ENCODE measurements at places on chromosomes 4 and X.

DNA sequence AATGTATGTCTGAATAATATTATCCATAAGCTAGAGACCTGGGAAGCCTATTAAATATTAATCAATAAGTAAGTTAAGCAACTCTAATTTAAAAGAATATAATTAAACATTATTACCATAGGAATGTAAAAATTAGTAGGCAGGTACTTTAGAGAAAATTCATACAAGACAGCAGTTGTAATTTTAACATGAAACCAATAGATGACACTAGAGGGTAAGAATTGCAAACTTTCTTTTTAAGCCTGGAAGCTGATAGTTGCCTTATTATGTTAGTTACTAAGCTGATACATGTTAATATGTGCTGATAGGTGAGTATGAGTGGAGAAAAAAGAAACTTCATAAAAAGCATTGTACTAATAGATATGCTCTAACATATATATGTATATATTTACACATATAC lies 1157.4 kb downstream of the FAM133A start:
- DNase-seq, result peak; percentile 5

DNA sequence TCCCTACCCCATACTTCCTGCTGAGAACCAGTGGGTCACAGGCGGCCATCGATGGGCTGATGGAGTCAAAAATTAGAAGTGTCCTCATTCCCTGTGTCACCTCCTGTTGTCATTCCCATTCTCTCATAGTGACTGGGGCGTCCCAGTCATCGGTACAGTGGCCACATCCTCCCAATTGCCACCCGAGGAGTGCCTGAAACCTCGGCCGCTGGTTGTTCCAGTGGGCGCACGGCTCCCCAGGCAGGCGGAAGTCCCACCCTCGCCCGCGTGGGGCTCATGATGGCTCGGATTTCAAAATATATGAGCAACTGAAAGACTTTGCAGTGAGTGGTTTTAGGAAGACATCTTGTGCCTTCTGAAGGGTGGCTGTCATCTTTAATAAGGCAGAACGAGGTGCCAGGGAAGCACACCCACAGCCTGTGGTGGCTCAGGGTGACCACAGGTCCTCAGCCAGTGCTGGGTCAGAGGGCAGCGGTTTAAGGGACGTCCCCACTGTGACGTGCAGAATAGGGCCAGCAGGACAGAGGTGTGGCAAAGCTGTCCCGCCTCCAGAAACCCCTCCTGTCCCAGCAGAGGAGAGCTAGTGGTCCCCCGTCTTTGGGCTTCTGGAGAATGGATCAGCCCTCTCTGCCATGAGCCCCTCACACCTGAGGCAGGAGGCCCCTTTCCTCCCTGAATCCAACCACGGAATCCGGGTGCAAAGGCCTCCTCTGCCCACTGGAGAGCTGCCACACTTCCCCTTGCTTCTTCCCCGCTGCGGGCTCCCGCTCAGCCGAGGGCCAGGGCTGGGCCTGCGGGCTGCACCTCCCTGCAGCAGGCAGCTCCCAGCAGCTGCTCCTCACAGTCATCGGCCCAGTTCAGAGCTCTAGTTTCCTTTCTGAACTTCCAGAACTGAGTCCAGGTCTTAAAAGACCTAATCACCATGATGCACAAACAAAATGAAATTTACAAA lies 90.4 kb downstream of the ABLIM2 start:
- DNase-seq, result no peak

GRCh38 chr4:40789031-40789430 lies 39.3 kb downstream of the NSUN7 start:
- DNase-seq, result no peak

DNA sequence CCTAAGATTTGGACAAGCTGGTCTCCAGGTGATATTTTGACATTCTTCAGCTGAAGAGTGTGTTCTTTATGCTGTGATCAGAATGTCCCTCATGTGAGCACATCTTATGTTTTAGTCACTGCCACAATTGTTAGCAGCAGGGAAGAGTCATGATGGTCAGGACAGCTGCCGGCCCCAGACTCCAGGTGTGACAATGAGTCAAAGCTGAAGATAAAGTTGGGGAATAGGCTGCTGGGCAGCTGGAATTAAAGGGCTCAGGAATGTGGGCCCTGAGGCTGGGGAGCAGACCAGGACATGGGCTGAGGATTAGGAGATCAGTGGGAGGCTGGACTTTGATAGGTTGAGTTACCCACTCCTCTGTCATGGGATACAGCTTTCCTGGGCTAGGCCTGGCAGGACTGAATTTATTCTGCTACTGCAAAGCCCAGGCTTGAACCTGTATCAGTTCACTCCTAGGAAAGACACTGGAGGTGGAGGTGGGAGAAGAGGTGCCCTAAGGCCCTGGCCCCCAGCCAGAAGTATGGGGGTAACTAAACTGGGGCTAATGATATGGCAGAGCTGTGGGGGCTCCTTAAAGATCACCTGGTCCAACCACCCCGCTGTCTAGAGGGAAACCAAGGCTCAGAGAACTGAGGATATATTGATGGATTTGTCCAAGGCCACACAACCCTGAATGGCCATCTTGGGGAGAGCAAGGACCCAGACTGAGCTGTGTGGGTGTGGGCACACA lies 119.5 kb downstream of the PJA1 start:
- no peak for DNase-seq

DNA sequence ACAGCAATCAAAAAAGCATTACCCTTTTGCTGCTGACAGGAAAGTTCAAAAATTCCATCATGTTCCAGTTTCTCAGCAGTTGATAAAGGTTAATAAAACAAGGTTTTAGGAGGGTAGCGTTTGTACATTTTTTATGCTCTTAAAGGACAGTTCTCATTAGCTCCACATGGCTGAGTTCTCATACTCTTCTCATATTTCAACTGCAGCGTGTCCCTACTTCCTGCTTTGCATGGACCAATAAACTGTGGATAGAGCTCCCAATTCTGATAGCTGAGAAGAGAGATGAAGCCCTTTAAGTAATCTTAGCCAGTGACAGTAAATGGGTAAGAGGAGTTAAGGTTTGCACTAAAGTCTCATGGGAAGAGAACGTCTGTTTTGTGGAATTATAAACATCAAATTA lies 53.5 kb downstream of the SPANXA2 start:
- peak; percentile 18 for DNase-seq

DNA sequence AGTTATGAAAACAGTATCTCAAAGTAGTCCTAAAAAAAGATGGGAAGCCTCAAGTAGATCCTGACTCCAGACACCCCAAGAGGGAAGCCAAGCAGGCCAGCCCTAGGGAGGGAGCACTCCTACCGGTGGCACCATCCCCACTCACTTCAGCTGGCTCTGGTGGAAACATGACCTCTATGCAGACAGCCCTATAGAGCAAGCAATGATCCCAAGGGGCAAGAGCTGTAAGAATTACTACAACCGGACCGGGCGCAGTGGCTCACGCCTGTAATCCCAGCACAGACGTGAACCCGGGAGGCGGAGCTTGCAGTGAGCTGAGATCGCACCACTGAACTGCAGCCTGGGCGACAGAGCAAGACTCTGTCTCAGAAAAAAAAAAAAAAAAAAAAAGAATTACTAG lies 5.7 kb downstream of the LETM1 start:
- no peak for DNase-seq

GRCh38 chr4:150087006-150087405 lies 8.8 kb downstream of the DCLK2 start:
- no peak for DNase-seq

DNA sequence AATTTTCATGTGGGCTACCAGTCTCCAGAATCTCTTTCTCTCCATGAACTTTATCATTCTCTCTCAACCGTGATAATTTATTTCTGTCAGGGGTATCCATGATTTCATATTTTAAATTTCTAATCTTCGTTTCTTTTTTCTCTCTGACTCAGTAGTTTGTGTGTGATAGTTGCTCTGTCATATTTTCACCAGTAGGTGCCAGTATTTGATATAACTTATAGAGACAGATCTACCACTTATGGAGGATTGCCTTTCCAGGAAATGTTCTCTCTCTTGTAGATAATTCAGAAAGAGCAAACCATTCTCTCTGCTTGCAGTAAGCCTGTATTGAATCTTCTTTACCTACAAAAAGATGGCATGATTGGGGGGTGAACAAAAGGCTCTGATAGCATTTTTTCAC lies 79.3 kb upstream of the DYNLT3 start:
- peak; percentile 48 for DNase-seq

- DNase-seq, result no peak
Measured at GRCh38 chr4:113071805-113072204, 22.4 kb downstream of the ANK2 start.

GRCh38 chr4:26349496-26349895 lies 28.7 kb downstream of the RBPJ start:
- no peak for DNase-seq

GRCh38 chr4:10169839-10170387 lies 53.3 kb upstream of the WDR1 start:
- no peak for DNase-seq

DNA sequence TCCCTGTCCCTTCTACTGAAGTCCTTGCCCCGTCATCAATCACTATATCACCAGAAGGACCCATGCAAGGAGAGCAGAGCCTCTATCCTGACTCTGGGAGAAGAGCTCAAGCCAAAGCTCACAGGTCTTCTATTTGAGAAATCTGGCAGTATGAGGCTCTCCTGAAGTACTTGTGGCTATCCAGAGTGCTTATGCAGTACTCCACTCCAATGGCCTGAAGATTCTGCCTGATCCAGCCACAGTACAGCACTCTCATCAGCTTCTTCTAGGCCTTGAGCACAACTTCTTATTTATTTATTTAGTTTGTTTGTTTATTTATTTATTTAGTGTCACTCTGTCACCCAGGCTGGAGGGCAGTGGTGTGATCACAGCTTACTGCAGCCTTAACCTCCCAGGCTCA lies 13.0 kb downstream of the USP26 start:
- DNase-seq, result no peak

DNA sequence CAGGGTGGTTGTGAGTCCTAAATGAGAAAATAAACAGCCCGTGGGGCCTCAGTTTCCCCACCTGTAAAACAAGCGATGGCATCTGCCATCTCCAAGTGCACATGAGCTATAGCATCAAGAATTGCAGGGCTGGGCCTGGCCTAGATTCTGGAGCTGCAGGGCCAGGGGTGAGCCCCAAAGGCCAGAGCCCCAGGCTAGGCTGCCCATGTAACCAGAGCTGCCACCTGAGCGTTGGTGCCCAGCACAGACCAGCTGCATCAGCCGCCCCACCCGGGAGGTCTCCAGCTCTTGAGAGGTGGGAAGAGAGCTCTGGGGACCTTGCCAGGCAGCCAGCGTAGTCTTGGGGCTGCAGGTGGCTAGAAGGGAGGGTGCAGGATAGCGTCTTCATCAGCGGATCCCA lies 27.0 kb upstream of the GPR78 start:
- no peak for DNase-seq

- DNase-seq, result no peak
Measured at GRCh38 chrX:68676335-68676734, 28.9 kb downstream of the STARD8 start.

- DNase-seq, result no peak
Measured at GRCh38 chr4:104719539-104720230, 225.0 kb upstream of the CXXC4 start.

GRCh38 chr4:15003891-15004738 lies 1.8 kb downstream of the CPEB2 start:
- no peak for DNase-seq

DNA sequence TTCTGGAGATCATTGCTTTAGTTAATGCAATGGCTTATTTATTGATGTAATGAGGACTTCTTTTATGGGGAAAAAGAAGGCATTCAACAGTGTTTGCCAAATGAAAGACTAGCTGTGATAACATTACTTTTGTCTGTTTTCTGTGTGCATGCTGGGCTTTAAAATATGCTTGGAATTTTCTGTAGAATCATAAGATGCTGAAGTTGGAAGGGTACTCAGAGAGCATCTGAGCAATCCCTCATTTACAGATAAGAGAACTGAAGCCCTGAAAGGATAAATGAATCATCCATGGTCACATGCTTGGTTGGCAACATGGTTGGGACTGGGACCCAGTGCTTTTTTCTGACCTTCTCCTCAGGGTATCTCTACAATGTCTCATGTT lies 31.4 kb upstream of the PITX2 start:
- no peak for DNase-seq

DNA sequence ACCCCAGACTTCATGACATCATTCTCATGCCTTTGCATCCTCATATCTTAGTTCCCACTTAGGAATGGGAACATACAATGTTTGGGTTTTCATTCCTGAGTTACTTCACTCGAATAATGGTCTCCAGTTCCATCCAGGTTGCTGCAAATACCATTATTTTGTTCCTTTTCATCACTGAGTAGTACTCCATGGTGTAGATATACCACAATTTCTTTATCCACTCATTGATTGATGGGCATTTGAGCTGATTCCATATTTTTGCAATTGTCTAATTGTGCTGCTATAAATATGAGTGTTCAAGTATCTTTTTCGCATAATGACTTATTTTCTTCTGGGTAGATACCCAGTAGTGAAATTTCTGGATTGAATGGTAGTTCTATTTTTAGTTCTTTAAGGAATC lies 1026.8 kb downstream of the STPG2 start:
- DNase-seq, result no peak

DNA sequence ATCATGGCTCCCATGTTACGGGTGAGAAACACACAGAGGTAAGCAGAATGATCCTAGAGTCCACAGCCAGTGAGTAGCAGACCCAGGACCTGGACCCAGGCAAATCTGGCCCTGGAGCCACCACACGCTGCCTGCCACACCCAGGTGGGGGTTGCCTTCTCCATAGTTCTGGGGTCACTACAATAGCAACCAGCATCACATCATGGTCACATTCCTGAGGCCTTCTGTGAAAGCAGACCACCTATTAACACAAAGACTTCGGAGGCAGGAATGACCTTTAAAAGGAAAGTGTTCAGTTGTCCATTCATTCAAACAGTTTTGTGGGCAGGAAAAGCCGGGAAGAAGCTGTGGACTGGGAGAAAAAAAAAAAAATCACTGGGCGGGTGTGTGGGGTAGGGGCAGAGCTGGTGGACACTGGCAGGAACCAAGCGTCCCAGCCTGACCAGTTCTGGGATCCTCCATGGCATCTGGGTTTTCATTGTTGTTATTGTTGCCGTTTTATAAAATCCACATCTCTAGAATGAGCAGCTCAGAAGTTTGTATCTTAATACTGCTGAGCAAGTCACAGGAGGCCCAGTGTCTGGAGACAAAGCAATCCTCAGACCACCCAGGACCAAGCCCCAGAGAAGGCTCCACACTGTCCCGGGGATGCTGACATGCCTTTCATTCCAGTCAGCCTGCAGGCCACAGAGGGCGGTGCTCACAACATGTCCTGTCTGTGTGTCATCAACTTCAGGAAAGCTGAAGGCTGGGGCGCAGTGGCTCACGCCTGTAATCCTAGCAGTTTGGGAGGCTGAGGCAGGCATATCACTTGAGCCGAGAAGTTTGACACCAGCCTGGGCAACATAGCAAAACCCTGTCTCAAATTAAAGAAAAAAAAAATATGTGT lies 67.0 kb downstream of the SEL1L3 start:
- peak; percentile 77 for DNase-seq

- DNase-seq, result no peak
Measured at GRCh38 chr4:7457201-7458065, 22.7 kb upstream of the PSAPL1 start.
